ENCODE measurements at places on chromosomes 2 and 18.

GRCh38 chr2:8257502-8257901 is 424.4 kb upstream of the ID2 start:
- DNase-seq = no peak

DNA sequence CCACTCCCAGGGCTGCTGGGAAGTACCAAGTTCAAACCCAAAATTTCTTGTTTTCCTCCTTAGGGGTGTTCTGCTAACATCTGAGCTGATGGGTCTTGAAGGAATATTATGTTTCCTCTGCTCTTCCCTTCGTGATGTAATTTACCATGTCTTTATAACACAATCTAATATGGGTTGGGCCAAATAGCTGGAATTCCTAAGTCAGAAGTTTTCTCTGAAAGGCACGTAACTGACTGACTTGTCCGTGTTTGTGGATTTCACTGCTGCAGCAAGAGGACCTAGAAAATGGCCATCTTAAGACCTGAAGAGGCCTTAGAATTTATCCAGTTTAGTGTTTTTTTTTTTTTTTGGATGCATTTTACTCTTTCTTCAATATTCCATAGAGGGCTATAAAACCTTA is 256.7 kb downstream of the DCDC2C start:
- no peak for DNase-seq

GRCh38 chr2:112075490-112076260 is 20.6 kb downstream of the TMEM87B start:
- no peak for DNase-seq

DNA sequence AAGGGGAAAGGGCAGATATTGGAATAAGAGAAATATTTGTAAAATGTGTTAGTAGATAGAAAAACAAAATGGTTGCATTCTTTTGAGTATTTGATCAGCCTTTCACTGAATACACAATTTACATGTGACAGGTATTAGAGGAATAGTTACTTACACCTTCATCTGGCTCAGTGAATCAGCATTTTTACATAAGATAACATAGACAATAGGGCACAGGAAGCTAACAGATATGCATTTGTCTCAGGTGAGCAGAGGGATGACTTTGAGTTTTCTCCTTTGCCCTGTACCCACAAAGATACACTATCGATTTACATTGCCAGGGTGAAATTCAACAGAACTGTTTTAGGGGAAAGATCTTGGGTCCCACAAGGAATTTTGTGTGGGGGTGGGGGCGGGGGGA is 373.1 kb upstream of the NETO1 start:
- DNase-seq = no peak

All from NCI-H1694 treated with DMSO at 0.1 percent for 48 hours (cell line).